ENCODE measurements at places on chromosomes 5 and 9. TPM values are rescaled to one million over a fixed set of nuclear protein-coding genes. Genes with fewer than 3 reads are reported as not detected.

Gene SPINK6
- not detected for total RNA-seq

Gene CCDC183
- 0.46 TPM for total RNA-seq

Gene TAF11L5
- total RNA-seq = not detected

Gene CCL27
- not detected for total RNA-seq

Gene FAT2
- not detected for total RNA-seq

Gene ZDHHC21
- 7.3 TPM for total RNA-seq

Gene LHX6
- total RNA-seq = not detected

Gene CER1
- not detected for total RNA-seq

Gene AK8
- total RNA-seq = not detected

Gene CDKN2A
- total RNA-seq = 34.2 TPM

Gene PCDHB7
- not detected for total RNA-seq

Gene NTNG2
- total RNA-seq = 2.2 TPM

Gene SH3RF2
- total RNA-seq = not detected

Gene PLCXD3
- total RNA-seq = not detected

Gene NR6A1
- total RNA-seq = 0.19 TPM

Gene PCDHB11
- not detected for total RNA-seq

Gene HNRNPAB
- total RNA-seq = 159 TPM

Gene NME5
- not detected for total RNA-seq

Gene ARID3C
- 0.18 TPM for total RNA-seq

Gene DMRT2
- total RNA-seq = 0.19 TPM

Gene GNA14
- not detected for total RNA-seq

Gene IRX1
- not detected for total RNA-seq

Gene SPAAR
- total RNA-seq = not detected

Gene GZMA
- total RNA-seq = 170 TPM

Gene MAMDC2
- total RNA-seq = not detected

Gene PCDHGB5
- 0.08 TPM for total RNA-seq

Gene CKMT2
- total RNA-seq = not detected

Gene ACER2
- total RNA-seq = 2.4 TPM

Gene ENTPD8
- total RNA-seq = not detected

Gene PBX3
- 17.3 TPM for total RNA-seq

Gene ZNF622
- total RNA-seq = 27.6 TPM

Gene SELENOP
- total RNA-seq = not detected

Gene FOXE1
- not detected for total RNA-seq

Gene SIT1
- 191 TPM for total RNA-seq

Gene OR13D1
- total RNA-seq = not detected

Gene CCDC187
- 0.08 TPM for total RNA-seq

Gene TAS2R1
- not detected for total RNA-seq

Gene PCDHGA3
- not detected for total RNA-seq
